Mucosa of gallbladder (tissue), 1 donor: ENCODE measurements at places on chromosomes 7 and 10. TPM values are rescaled to one million over a fixed set of nuclear protein-coding genes. Genes with fewer than 3 reads are reported as not detected.

PLPP4 gene
- total RNA-seq, result 0.60 TPM

RAPGEF5 gene
- total RNA-seq, result 53.4 TPM

STEAP2 gene
- total RNA-seq, result 29.9 TPM

HABP2 gene
- total RNA-seq, result 296 TPM

SLC25A28 gene
- 42.0 TPM for total RNA-seq

EEPD1 gene
- total RNA-seq, result 40.1 TPM

HOXA9 gene
- total RNA-seq, result 0.17 TPM

HOXA2 gene
- total RNA-seq, result 0.52 TPM

STAM gene
- total RNA-seq, result 20.1 TPM

BHLHA15 gene
- 3.3 TPM for total RNA-seq

MYPN gene
- total RNA-seq, result not detected

TRPV5 gene
- not detected for total RNA-seq

GRCh38 chr7:100673942-100674410 lies 436 bp downstream of the GNB2 start:
- no peak for DNase-seq

GRCh38 chr7:121016966-121017365 lies 28.5 kb downstream of the CPED1 start:
- DNase-seq, result no peak

GRCh38 chr7:23009303-23009702 lies 4.6 kb downstream of the HYCC1 start:
- no peak for DNase-seq

- DNase-seq, result no peak
These were observed 2.3 kb downstream of the C1QL3 start for GRCh38 chr10:16519250-16519907.

DNA sequence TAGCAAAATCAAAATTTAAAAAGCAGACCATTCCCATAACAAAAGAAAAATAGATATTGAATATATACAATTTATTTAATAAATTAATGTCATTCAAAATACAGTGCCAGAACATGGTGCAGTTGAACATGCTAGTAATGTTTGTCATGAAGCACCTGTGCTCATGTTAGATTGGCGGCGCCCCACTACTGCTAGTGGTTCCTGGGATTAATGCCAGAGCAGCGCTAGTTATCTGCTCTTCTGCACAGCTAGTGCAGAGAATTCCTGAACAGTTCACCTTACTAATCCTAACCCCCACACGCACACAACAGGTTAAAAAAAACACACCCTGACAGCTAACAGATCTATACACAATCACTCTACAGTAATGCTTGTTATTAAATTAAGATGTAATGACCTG lies 23.4 kb downstream of the KBTBD2 start:
- no peak for DNase-seq

DNA sequence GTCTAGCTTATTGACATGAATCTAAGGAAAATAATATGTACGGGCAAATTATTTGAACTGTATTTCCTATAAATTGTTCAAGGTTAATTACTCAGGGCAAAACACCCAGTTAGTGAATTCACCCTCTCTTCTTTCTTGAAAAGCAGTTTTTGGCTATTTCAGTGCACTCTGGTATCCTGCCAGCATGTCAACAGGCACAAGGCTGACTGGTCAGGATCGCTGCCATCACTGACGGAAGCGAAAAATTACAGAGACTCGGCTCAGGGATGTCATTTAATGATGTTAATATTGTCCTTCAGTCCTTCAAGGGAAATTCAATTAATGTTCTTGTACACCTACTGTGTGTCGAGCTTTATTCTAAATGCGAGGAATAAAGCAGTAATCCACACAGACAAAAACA lies 28.3 kb upstream of the OLAH start:
- no peak for DNase-seq

DNA sequence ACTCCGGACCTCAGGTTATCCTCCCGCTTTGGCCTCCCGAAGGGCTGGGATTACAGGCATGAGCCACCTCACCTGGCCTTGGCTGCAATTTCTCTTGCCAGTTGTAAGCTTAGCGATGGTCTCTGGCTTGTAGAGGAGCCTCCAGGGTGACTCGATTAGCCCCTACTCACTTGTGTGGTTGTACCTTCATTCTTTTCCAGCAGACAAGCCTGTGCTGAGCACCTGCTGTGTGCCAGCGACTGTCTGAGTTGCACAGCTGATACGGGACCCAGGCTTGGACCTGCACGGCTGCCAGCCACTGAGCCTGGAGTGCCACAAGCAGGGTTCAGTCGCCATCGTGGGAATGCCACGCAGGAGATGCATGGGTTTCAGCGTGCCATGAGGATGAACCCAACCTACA lies 42.0 kb upstream of the DNAJB6 start:
- DNase-seq, result no peak

DNA sequence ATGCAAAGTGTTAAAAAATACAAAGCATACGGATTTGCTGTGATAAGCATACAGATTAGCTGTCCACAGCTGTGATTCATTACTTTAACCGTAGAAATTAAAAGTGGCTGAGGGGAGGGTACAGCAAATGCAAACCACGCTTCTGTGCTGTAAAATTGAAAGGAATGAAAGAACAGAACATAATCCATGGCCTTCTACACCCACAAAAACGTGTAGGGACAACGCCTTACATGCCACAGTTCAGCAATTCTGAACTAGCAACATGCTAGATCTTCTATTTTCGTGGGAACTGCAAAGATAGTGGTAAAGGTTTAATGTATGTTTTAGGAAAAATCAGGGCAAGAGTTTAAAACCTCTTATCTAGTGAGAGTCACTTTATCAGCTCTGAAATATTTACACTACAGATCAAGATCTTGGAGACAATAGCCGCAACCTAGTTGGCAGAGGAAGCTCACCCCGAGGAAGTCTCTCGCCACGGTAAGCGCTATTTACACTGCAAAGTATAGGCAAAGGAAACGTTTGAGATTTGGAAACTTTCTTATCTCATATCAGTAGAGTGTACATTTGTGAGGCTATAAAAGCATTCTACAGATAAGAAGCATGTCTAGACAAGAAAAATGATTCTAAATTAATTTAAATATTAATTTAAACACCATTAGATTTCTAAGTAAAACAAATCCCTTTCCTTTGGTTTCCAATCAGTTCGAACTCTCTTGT lies 193.6 kb downstream of the MLLT10 start:
- DNase-seq, result peak; percentile 39

GRCh38 chr7:18849130-18849529 lies 268.3 kb downstream of the TWIST1 start:
- no peak for DNase-seq

DNA sequence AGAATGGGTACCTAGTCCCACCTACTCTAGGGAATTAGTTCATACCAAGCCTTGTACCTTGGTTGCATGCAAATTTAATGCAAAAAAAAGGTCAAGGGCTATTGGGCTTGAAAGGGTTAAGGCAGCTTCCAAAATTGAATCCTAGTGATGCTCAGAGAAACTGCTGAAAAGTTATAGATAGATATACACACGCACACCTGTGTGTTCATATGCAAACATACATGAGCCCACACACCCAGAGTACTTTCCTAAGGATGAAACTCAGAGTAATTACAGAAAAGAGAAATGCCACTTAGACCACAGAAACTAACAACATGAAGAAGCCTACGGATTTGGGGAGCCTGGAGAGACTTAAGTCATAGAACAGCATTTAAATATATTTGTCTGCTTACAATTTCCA lies 1.5 kb downstream of the SLC25A13 start:
- DNase-seq, result no peak

DNA sequence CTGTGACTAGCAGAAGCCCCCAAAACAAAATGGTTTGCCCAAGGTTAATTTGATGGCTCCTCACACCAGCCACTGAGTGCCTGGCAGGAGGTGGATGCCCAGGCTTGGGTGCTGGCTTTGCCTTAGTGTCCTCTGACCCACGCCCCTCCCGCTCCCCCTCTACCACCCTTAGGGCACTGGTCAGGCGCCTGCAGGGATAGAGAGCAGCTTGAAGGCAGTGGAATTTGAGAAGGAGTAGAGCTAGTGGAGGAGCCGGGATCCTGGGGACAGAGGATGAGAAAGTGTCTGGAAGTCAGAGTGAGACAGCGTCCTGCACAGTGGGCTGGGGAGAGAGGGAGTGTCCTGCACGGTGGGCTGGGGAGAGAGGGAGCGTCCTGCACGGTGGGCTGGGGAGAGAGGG lies 139.4 kb downstream of the DNAJB6 start:
- DNase-seq, result no peak

DNA sequence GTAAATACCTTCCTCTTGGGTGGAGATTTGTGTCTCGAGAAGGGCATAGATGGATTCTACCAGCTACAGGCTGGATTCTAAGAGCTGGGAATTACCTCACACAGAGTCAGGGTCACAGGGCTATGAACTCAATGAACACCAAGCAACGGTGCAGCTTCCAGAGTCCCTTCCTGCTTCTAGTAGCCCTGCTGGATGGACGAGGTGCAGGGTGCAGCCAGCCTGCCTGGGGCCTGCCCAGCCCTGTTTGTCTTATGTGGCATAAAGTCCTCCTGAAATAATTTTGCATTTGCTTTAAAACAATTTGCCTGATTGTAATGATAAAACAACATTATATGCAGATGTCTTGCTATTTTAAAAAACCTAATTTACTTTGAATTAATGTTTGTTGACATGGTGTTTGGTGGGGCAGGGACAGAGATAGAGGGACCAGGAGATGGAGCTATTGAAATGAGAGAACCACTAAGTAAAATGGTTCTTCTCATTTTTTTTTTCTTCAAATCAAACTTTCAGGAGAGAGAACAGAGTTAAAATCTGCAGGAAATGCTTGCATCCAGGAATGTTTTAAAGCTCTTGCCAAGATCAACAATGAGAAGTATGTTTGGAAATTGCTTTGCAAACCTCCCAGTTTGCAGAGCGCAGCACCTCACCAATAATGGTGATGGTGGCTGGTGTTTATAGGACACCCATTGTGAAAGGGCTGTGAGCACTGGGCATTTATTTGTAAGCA lies 305.4 kb upstream of the PODXL start:
- no peak for DNase-seq

GRCh38 chr10:3538291-3538655 lies 246.7 kb downstream of the KLF6 start:
- DNase-seq, result no peak
